ENCODE measurements at places on chromosomes 3 and 15.

GRCh38 chr3:143328451-143328850 is 208.9 kb downstream of the CHST2 start:
- DNase-seq, result no peak

GRCh38 chr15:27119695-27120266 is 148.8 kb downstream of the GABRG3 start:
- DNase-seq, result no peak

- DNase-seq, result no peak
Observed at GRCh38 chr3:73136941-73137340, 75.5 kb downstream of the EBLN2 start.

DNA sequence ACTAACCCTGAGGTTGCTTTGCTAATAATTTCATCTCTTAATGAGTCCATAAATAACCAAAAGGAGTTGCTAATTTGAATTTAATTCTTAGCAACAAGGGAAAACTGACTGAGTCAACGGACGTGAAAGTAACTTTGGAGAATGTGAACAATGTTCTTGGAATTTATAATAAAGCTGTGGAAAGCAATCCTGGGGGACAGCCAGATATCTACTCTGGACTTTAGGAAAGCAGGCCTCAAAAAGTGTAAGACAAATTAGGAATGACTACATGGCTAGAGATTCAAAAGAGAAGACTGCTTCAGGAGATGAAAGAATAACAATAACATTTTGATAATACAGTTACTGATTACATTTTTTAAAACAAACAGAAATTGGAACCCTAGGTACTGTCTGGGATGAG is 318.4 kb upstream of the COL8A1 start:
- DNase-seq, result no peak

- no peak for DNase-seq
Observed at GRCh38 chr3:15572138-15572537, 29.2 kb downstream of the HACL1 start.

- DNase-seq, result no peak
Observed at GRCh38 chr15:93249623-93250022, 160.6 kb upstream of the RGMA start.

GRCh38 chr3:151979906-151980305 is 106.5 kb downstream of the SUCNR1 start:
- no peak for DNase-seq

DNA sequence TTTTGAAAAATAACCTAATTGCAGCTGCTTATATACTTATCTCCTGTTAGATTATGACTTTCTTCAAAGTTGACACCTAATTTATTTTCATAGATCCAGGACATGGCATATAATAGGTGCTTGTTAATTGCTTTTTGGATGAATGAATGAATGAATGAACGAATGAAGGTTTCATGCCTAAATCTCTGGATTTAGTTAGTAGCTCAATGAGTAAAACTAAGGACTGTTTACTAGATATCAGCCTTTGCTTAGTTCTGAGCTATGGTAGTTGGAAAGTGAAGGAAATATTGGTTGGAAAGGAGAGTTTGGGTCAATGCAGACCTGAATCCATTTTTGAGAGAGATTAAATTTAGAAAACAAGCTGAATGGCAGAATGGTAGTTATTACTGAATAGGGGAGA is 160.4 kb upstream of the SGO1 start:
- DNase-seq, result no peak

- no peak for DNase-seq
Observed at GRCh38 chr3:140292684-140293083, 357.7 kb downstream of the CLSTN2 start.

GRCh38 chr15:42716125-42716524 is 20.8 kb downstream of the CDAN1 start:
- no peak for DNase-seq

GRCh38 chr3:127260826-127261555 is 26.9 kb downstream of the PRR20G start:
- no peak for DNase-seq

- DNase-seq, result no peak
Observed at GRCh38 chr3:158094235-158095110, 11.7 kb downstream of the SHOX2 start.

DNA sequence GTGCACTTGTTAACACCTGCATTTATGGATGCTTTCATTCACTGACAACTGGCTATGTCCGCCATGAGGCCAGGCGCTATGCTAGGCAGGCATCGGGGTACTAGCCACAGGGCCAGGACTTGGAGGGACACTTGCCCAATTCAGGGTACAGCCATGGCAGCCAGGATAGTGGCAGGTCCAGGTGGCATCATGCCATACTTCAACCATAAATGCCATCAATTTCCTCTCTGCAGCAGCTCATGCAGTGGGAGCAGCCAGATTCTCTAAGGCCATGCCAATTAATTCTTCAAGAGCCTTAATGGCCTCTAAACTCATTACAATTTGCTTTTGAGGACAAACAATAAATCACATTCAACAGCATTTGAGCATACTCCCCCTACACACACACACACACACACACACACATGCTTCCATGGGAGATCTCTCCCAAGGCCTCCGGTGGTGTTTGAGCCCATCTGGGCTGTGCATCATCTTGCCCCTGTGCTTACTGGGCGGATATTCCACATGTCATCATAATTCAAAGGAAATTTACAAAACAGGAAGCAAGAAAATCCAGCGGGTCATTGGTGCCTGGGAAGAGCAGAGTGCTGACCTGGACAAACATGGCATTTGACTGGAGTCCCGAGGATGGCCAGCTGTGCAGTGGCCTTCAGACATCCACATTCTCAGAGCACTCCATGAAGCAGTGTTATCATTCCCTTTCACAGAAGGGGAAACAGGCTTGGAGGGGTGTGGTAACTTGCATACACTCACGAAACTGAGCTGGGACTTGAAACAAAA is 109.1 kb downstream of the IQSEC1 start:
- DNase-seq, result no peak

- no peak for DNase-seq
Observed at GRCh38 chr3:46008058-46008457, 12.4 kb upstream of the FYCO1 start.

DNA sequence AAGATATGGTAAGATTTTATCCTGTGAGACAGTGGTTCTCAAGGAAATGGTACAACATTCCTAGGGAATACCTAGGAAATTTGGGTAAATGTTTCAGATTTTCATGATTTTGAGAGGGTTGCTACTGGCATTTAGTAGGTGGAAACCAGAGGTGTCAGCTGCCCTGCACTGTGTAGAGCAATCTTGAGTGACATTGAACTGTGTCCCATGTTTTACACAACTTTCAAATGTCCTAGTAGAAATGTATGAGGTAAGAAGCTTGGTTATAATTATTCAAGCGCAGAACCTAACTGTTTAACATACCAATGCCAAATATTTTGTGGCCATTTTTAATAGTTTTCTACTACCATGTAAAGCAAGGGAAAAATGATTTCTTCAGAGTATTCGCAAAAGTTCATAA is 120.4 kb downstream of the GADL1 start:
- no peak for DNase-seq

- no peak for DNase-seq
Observed at GRCh38 chr3:54426381-54426780, 304.0 kb downstream of the CACNA2D3 start.

GRCh38 chr3:21229426-21230135 is 521.4 kb downstream of the ZNF385D start:
- no peak for DNase-seq

- DNase-seq, result no peak
Observed at GRCh38 chr15:46126581-46126980, 491.8 kb downstream of the SQOR start.

GRCh38 chr15:77118882-77119321 is 48.0 kb upstream of the TSPAN3 start:
- DNase-seq, result no peak

DNA sequence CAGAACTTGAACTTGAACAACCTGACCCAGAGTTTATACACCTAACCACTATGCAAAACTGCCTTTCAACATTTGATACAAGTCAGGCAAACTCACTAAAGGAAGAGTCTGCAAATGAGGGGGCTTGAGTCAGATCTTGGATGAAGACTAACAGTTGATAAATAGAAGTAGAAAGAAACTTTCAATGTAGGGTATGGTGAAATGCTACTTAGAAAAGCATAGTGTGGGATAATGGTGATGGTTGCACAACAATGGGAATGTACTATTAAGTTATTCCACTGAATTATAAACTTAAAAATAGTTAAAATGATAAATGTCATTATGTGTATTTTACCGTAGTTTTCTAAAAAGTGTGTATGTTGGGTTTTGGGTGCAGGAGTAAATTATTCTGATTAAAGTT is 19.7 kb upstream of the ZNF280D start:
- DNase-seq, result no peak

DNA sequence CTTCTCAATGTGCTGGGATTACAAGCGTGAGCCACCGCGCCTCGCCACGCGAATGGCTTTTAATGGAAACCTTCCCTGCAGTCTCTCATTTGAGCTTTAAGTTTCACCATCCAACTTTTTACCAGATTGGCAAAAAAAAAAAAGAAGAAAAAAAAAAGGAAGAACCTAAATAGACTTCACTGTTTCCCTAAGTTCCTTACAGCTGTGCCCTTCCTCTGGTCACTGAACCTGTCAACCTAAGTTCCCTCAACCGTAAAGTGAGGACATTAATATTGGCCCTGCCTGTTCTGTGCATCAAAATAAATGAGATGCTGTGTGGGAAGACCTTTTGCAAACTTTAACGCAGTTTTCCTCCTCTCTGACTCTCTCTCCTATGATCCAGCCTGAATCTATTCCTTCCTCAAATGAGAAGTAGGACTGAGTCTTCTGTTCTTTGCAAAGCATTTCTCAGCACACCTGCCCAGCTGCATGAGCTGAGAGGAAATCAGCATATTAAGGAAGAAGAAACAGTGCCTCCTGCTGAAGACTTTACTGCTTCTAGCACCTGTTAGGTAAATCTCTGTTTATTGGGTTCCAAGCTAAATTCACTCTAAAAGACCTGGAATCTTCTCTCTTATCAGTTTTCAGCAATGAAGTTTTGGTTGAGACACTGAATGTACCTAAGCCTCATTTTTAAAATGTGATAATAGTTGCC is 99.6 kb upstream of the ETV5 start:
- no peak for DNase-seq

DNA sequence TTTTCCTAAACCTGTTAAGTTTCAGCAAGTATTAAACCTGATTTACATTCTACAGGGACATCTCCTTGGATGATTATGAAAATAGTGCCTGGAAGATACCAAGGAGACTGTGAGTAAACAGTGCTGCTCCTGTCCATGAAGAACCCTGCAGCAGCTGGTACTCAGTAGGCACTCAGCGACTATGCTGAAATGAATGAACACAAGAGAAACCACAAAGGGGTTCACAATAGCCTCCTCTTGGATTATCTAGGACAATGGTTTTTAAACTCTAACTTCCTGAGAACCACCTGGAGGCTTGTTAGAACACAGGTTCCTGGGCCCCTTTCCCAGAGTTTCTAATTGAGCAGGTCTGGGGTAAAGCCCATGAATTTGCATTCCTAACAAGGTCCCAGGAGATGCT is 488.4 kb upstream of the UBE2E2 start:
- DNase-seq, result no peak

DNA sequence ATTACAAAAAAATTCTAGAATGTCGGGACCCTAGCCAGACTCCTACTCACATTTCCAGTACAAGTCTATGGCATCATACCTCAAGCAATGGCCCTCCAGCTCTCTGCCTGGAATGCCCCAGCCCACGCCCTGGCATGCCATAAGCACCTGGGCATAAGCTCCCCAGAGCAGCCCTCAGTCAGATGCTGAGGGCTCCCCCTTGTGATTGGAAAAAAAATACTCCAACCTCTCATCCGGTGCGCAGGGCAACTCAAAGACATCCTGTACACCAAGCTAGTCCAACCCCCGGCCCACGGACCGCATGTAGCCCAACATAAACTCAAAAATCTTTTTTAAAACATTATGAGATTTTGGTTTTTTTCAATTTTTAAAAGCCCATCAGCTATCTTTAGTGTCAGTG is 115.4 kb downstream of the NEK10 start:
- no peak for DNase-seq
